ENCODE measurements at places on chromosomes 1 and 21.

DNA sequence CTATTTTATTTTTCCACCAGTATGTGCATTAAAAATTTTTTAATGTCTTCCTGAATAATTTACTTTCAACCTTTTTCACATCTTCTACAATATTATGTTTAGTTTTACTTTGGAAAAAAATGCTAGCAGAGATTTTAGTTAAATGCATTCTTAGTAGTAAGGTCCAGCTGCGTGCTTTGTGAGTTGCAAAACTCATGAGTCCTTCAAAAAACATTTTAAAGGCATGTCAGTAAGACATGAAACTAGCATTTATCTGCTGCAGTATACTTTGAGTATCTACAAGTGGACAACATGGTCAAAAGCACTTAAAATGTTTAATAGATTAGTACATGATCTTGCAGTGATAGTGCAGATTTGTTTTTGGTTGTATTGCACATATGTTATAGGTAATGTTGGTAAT is 139.0 kb downstream of the HS2ST1 start:
- DNase-seq: no peak

DNA sequence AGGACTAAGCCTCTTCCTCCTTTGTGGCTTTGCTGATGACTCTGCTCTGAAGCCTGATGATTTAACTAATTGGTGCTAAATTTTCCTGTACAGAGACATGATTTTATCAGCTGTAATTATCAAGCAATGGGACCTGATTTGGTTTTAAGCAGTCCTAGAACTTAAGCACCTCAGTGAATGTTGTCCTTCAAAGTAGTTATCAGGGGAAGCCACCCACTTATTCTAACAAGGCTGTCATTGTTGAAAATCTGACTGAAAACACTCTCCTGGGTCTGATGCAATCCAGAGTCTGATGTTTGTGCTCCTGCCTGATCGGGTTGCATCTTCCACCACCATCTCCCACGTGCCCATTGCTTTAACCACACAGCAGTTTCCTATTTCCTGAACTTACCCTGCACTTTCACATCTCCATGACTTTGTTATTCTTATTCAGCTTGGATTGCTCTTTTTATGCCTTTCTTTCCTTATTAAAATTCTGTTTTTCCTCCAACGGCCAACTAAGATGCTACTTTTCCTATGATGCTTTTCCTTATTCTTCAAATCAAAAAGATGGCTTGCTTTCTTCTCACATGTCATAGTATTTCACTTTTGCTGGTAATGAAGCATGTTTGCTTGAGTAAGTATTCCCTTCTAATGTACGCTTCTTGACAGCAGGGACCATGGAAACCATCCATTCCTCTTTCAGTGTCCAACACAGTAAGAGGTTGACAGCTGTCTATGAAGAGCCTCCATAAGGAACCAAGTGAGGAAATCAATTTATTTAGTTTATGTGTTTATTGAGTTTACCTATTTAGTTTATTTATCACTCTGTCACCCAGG is 55.0 kb downstream of the S1PR1 start:
- DNase-seq: no peak

- no peak for DNase-seq
Observed at GRCh38 chr1:218739426-218739825, 394.3 kb downstream of the TGFB2 start.

GRCh38 chr1:168273575-168273974 is 7.1 kb upstream of the TBX19 start:
- no peak for DNase-seq

DNA sequence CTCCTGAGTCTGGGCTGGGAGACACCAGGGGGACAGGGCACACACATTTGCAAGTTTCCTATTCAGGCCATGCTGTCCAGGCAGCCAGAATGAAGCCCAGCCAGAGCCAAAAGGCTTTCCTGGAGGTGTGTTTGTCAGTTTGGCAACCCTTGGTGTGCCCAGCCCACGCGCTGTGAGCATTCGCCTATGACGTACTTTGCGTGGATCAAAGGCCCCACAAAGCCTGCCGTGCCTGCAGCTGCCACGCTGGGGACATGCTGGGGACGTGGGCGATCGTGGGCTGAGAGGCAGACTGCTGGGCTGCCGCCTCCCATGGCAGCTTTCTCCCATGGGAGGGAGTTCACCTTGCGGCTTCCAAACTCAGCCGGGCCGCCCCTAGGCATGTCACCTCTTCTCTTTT is 57.5 kb downstream of the CD247 start:
- no peak for DNase-seq

- no peak for DNase-seq
Observed at GRCh38 chr1:220382994-220383393, 110.7 kb upstream of the RAB3GAP2 start.

DNA sequence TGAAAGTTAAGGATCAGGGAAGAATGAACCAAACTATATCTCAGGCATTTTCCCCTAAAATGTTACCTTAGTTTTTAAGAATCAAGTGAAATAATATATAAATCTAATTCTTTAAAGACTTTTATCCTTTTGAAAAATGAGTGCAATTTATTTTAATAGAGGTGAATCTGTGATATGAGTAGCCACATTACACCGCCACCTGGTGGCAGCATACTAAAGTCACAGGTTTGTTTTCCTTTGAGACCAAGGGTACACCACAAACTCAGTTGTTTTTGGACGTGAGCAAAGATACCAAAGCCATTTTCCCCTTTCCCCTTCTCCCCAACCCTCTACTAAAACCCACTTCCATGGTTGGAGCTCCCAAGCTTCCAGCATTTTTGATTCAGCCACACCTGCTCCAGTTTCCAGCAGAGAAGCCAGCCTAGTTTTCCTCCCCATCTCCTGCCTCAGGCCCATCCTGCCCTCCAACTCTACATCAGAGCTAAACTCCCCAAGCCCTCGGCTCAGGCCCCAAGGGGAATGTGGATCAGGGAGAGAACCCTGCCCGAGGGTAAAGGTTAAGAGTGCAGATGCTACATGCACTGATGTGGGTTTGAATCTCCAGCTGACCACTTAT is 22.9 kb upstream of the LDLRAP1 start:
- DNase-seq: peak; percentile 51

- no peak for DNase-seq
Observed at GRCh38 chr1:45545019-45545493, 5.6 kb upstream of the AKR1A1 start.

DNA sequence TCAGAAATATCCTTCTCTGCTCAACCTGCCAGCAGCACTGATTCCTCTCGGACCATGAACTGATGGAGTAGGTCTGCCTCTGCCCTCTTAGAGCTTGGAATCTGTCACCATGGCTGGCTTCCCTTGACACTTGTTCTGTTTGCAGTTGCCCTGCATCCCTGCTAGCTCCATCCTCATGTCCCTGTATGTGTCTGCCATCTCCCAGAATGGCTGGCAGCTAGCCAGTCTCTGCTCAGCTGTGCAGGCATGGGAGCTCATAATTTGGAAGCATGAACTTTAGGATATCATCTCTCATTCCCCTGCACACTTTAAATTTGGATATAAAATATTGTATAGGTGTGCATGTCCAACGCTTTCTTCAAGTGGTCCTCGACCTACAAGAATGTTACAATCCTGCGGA is 95.4 kb downstream of the C1orf94 start:
- no peak for DNase-seq

DNA sequence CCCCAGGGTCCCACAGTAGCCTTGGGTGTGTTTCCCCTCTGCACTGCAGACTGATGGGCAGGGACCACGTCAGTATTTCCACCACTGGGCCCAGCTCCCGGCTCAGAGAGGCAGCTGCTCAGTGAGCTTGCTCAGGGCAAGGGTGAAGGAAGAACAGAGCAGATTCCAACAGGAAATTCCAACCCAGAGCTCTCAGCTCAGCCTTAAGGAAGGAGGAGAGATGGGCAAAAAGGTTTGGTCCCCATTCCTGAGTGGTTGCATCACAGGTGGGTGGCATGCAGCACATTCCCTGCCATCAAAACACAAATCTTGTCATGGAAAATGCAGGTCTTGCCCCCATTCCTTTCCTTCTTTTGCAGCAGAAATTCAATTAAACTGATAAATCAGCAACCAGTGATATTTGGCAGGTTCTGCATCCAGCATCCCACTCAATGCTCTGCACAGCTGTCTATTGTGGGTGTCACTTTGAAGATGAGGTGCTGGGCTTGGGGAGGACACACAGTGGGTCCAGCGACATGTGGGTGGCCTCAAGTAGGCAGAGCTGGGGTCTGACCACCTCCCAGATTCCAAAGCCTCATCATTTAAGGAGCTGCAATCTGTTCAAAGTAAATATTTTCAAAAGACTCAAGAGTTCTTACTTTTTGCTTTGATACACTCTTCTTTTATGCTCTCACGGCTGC is 315.4 kb downstream of the DSCAM start:
- DNase-seq: no peak

- no peak for DNase-seq
Observed at GRCh38 chr1:225509770-225510169, 81.9 kb upstream of the LBR start.

GRCh38 chr1:212614453-212615200 is 6.1 kb downstream of the ATF3 start:
- DNase-seq: no peak

DNA sequence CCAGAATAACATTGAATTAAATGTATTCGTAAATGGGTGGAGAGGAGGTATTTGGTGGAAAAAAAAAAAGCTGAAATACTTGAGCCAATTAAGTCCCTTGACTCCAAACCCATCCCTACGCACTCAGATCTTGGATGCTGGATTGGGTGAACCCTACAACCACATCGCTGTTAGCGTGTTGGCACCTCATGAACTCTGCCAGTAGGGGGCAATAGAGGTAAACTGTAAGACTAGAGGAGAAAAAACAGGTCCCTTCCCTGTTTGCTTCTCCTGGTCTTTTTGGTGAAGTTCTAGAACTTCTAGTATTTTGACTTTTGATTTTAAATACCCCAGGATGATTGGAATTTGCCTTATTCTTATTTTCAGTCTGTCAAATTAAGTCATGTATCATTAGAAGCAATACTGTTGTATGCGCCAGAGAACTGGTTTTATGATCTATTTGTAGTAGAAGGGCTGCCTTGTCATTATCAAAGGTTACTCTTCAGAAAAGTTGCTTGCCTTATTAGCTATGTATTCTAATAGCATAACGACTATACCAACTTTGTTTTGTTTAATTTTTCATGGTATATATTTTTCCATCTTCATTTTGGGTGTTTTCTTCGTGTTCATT is 1.9 kb upstream of the OR13G1 start:
- no peak for DNase-seq

GRCh38 chr21:31011412-31011811 is 26.9 kb downstream of the KRTAP19-8 start:
- no peak for DNase-seq

GRCh38 chr1:220880726-220881506 is 1.7 kb downstream of the HLX start:
- no peak for DNase-seq

- no peak for DNase-seq
Observed at GRCh38 chr1:186878356-186878755, 49.6 kb downstream of the PLA2G4A start.

DNA sequence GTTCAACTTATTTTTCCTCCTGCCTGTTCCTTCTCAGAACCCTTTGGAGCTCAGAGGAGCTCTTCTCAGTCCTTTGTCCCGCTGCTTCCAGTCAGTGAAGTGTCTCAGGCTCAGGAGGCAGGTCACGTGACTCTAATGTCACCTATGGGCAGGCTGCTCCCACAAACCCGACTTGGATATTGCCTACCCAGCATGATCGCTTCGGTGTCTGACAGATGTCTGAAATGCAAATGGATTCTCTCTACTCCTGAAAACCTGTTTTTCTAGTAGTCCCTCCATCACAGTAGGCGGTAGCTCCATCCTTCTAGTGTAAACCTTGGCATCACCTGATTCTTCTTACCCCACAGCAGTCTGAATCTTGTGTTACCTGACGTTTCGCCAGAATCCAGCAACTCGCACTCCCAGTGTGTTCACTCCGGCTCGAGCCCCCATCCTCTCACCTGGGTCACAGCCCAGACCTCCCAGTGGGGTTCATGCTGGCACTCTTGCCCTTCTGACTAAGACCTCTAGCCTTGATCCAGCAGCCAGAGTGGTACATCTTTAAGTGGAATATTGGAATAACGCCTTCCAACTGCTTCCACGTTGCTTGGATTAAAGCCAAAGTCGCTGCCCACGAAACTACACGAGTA is 5.4 kb downstream of the PADI6 start:
- no peak for DNase-seq

- no peak for DNase-seq
Observed at GRCh38 chr1:70134148-70134547, 71.2 kb downstream of the LRRC40 start.

DNA sequence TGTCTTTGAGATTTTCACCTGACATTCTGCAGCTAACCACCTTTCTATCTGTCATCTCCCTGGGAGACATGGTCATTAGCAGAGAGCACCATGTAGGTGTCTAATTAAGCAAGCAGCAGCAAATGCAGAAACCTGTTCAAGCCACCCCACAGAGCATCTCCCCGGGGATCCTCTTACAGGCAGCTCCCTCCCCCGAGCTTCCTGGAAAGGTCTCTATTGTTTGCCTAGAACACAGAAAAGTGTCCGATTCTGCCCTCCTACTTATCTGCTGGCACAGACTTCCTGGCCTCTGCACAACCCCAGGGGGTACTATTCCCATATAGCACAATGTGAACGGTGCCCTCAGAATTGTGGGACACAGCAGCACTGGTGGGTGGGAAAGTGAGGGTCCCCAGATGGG is 46.1 kb downstream of the PLEKHA6 start:
- DNase-seq: no peak

DNA sequence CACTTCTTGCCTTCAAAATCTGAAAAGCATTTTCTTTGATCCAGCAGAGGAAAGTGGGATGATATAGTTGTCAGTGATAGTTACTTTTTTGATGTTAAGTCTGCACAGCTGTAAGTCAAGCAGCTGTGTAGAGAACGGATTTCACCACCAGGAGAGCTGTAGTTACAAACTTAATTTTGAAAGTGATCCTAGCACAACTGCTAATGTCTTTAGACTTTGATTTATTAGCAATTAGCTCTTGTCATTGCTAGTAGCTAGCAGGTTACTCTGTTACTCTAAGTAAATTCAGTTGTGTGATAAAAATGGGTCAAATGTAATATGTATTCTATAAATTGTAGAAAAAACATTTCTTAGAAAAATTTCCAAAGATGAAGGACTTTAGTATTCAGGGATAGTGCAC is 46.0 kb downstream of the ALG6 start:
- no peak for DNase-seq

DNA sequence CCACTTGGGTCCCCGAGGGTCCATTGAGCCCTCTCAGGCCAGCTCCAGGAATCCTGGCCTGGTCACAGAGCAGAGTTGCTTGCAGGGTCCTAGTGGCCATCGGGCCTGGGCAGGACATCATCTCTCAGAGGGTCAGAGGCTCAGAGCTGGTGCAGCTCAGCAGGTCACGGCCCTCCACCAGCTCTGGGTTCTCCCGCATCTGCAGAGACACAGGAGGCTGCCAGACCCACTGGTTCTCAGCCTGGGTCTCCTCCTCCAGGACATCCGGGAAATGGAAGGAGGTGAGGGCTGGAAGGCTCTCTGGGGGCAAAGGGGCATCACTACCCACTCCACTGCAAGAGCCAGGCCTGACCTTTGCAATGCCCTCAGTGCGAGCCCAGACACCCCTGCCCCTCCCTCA is 6.5 kb downstream of the TMEM54 start:
- DNase-seq: no peak

- peak; percentile 38 for DNase-seq
Observed at GRCh38 chr1:206030714-206031113, 7.0 kb upstream of the CTSE start.

GRCh38 chr1:19909392-19909791 is 14.0 kb downstream of the PLA2G2E start:
- no peak for DNase-seq

GRCh38 chr21:46443910-46444309 is 14.8 kb upstream of the DIP2A start:
- DNase-seq: no peak

GRCh38 chr1:36530791-36531190 is 48.1 kb upstream of the CSF3R start:
- no peak for DNase-seq

- DNase-seq: no peak
Observed at GRCh38 chr1:203124011-203124410, 3.5 kb upstream of the ADORA1 start.

Measured in stimulated activated CD4-positive, alpha-beta T cell treated with anti-CD3 and anti-CD28 coated beads, Interleukin-15, amount 100 ng/mL, for 1 hour (primary cell).